ENCODE measurements at places on chromosomes 16 and 17.

GRCh38 chr16:47059991-47060390 is 83.8 kb downstream of the NETO2 start:
- no peak for DNase-seq

- DNase-seq = no peak
These were observed 12.1 kb downstream of the CMIP start for GRCh38 chr16:81456523-81457325.

- DNase-seq = no peak
These were observed 58.6 kb downstream of the KSR1 start for GRCh38 chr17:27514595-27515413.

DNA sequence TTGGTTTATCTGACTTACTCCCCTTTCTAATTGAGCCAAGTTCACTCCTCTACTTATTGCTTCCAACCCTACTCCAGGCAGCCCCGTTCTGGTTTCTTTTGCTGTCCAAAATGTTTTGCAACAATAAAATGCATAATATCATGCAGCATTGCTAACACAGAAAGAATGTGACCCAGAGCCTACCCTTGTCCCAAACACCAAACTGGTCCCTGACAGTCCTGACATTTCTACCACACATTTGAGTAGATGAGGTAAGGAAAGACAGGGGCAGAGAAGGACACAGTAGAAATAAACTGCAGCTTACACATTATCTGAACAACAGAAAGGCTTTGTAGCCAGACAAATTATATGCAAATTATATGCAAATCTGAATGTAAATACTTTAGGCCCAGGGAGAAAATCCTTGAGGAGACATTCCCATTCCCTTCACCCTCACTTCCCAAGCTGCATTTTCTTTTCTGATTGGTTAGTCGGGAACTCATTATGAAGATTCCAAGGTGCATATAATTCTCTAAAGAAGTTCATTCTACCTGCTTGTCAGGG is 31.6 kb downstream of the SOX9 start:
- DNase-seq = no peak

- DNase-seq = no peak
These were observed 35.0 kb downstream of the GPT2 start for GRCh38 chr16:46918905-46919792.

DNA sequence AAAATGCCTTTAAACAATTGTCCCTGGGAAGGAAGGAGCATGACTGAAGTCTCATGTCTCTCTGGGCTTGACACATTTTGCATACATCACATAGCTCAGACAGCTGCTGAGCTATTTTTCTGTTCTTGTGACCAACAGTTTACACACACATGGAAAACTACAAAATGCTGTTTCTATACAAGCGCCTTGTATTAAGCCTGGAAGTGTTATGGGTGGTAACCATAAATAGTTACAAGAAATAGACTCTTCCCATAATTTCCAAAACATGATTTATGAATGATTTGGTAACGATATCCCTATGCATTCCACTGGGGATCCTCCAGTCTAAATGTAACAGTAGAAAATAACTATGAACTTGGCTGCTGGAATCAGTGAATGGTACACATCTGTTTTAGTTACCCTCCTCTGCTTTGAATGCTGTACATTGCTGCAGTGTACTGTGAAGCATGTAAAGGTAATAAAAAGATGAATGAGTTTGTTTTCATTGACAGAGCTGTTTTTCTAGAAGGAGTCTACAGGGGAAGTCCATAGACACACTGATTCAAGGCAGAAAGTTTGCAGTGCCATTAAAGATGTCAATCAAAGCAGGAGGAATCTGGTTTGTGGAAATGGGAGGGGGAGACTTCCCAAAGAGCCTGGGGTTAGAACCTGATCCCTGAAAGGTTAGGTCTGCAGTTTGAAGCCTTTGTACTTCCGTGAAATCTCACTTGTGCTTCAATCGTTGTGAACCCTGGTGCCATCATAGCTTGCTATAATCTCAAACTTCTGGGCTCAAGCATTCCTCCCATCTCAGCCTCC is 5.0 kb downstream of the ACSF2 start:
- DNase-seq = no peak

GRCh38 chr16:49924078-49924477 is 68.2 kb upstream of the ZNF423 start:
- DNase-seq = no peak

DNA sequence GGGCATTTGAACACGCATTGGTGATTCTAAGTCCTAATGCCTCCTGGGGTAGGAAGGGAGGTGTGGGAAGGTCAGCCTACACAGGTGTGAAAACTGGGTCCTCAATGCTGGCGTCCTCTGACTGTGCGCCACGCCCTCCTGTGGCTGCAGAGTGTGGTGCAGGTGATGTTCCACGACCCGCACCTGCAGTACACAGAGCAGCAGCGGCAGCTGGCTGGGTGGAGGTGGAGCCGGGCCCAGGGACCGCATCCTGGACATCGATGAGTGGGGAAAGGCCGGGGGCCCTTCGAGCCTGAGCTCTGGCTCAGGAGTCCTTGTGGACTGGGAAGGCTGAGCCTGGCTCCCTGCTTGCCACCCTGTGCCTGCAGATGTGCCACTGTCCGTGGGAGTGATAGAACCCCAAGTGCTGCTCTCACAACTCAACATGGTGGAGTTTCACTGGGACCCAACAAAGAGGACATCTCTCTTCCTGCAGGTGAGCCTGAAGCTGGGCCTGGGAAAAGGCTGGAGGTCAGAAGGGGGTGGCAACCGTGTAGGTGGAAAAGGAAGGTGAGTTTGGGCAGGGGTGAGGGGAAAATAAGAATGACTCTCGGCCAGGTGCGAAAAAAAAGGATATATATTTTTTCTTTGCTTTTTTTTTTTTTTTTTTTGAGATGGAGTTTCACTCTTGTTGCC is 14.0 kb upstream of the STAC2 start:
- peak; percentile 19 for DNase-seq

DNA sequence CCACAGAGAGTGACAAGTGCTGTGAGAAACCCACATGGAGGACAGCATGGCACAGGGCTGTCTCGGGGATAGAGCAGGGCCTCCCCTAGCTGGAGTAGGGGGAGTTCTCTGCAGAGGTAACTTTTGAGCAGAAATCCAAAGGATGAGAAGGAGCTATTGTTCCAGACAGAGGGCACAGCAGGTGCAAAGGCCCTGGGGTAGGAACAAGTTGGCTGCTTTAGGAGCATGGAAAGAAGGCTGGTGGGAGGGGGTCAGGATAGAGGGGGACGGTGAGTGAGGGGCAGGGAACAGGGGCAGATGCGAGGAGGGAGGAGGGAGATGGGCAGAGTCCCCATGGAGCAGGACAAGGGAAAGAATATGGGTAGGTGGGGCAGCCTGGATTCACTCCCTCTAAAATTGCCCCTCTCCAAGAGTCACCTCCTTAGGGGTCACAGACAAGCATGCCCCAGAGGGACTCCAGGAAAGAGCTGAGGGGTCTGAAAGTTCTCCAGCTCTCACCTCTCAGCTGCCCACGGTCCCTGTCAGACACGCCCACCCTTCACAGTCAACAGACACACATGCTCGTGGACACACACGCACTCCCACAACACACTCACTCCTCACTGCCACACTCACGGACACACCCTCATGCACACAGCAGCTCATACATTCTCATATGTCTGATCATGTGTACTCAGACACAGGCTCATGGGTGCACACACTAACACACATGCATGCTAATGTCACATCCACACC is 110.7 kb downstream of the LITAF start:
- DNase-seq = no peak

- DNase-seq = no peak
These were observed 203.7 kb upstream of the COX10 start for GRCh38 chr17:13865650-13866049.

DNA sequence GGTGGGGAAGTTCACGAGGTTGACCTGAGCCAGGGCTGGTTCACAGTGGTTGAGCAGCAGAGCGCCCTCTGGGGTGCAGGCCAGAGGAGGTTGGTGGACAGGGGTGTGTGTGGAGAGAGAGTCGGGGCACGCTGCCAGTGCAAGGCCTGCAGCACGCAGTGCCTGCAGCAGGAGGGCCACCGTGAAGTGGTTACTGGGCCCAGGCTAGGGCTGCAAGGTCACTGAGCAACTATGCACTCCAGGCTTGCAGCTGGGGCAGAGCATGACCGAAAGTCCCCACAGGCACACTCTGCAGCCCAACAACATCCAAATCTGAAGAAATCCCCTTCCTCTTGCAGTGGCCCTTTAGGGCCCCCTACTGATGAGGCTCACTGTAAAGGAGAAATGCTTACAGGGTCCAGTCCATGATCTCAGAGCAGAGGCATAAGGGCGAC is 89.1 kb upstream of the NOL11 start:
- no peak for DNase-seq

DNA sequence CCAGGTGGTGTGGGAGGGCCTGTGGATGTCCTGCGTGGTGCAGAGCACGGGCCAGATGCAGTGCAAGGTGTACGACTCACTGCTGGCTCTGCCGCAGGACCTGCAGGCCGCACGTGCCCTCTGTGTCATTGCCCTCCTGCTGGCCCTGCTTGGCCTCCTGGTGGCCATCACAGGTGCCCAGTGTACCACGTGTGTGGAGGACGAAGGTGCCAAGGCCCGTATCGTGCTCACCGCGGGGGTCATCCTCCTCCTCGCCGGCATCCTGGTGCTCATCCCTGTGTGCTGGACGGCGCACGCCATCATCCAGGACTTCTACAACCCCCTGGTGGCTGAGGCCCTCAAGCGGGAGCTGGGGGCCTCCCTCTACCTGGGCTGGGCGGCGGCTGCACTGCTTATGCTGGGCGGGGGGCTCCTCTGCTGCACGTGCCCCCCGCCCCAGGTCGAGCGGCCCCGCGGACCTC is 798 bp downstream of the CLDN9 start:
- DNase-seq = no peak

DNA sequence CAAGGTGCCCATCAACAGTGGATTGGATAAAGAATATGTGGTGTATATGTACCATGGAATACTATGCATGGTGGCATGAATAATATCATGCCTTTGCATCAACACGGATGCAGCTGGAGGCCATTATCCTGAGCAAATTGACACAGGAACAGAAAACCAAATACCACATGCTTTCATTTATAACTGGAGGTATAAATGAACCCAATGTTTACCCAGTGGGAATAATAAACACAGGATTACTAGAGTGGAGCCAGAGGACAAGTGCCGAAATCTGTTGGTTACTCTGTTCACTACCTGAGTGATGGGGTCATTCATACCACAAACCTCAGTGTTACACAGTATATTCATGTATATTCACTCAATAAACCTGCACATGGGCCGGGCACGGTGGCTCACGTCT is 125.2 kb downstream of the CDH11 start:
- no peak for DNase-seq

DNA sequence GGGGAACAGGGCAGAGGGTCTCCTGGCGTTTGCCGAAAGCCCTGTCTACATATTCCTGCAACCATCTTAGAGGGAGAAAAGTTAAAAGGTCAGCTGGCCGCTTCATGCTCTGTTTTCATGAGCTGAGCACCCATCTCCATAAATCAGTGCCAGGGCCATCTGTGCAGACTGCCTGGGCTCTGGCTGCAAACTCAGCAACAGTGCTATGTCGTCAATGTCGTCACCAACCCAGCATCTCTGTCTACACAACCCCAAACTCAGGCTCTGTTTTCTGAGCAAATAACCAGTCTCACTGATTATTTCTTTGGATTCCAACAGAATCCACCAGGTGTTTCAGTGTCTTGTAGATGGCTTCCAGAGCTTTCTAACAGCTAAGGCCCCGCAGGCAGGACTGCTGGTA is 65.0 kb downstream of the HS3ST2 start:
- DNase-seq = no peak

DNA sequence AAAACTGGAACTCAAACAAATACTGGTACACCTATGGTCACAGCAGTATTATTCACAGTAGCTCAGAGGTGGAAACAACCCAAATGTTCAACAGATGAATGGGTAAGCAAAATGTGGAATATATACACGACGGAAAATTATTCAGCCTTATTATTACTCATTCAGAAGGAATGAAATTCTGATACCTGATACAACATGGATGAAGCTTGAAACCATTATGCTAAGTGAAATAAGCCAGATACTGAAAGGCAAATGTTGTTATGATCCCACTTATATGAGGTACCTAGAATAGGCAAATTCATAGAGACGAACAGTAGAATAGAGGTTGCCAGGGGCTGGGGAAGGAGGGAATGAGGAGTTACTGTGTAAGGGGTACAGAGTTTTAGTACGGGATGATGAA is 27.1 kb upstream of the MYLK3 start:
- no peak for DNase-seq

DNA sequence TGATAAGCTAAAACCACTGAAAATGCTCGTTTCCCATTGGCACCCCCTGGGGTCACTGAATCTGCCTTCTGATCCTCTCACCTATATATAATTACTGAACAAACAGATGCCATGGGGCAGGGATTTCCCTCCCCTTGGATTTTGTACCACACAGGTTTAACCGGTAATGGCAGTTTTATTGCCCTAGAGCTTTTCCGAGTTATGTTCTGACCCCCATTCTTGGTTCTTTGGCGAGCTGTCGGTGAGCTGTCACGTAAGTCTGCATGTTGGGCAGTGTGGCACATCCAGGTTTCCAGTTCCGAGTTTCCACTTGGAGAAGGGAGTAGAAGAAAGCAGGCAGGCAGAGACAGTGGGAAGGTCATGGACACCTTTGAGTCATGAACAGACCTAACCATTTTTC is 7.1 kb downstream of the TMEM97 start:
- no peak for DNase-seq

GRCh38 chr16:19754644-19755036 is 36.6 kb downstream of the IQCK start:
- DNase-seq = no peak

DNA sequence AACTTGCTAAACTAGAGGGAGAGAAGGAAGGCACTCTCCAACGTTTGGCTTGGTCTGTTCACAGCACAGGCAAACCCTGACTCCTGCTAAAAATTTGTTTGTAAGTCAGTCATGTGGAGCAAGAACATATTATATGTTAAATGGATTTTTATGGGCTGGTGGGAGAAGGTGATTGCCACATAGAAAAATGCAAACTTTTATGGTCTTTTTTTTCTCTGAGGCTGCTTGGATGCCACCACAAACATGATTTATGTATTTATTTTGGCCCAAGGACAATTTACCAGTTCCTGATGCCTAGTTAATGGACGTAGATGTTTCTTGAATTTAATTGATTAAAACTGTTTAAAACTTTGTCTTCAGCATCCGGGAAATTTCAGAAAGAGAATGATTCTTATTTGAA is 274.2 kb upstream of the MYOCD start:
- no peak for DNase-seq

- DNase-seq = no peak
These were observed 2.3 kb upstream of the MAP2K3 start for GRCh38 chr17:21282231-21282630.

DNA sequence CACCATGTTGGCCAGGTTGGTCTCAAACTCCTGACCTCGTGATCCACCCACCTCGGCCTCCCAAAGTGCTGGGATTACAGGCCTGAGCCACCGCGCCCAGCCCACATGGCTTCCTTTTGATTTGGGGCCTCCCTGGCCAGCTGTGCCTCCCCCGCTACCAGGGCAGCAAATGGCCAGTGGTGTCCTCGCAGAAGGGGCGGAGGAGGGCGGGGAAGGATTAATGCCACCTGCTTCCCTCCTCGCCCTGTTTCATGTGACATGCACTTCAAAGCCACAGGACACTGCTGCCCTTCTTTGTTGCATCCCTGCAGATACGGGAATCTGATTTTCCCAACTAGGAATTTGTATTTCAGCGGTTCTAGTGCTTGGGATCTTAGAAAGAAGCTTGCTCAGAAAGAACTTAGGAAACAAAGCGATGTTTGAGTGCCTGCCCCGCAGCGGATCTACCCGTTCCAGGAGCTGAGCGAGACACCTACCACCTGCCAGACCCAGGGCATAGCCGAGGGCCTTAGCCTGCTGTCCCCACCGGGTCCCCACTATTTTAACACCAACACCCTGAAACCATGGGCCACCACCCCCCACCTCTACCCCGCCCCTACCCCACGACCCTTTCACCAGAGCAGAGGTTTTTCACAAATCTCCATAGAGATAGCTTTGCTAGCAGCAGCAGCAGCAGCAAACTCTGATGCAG is 37.7 kb upstream of the CCDC182 start:
- DNase-seq = no peak
